Fibroblast of skin of abdomen (primary cell): ENCODE measurements at places on chromosomes 1 and 21.

DNA sequence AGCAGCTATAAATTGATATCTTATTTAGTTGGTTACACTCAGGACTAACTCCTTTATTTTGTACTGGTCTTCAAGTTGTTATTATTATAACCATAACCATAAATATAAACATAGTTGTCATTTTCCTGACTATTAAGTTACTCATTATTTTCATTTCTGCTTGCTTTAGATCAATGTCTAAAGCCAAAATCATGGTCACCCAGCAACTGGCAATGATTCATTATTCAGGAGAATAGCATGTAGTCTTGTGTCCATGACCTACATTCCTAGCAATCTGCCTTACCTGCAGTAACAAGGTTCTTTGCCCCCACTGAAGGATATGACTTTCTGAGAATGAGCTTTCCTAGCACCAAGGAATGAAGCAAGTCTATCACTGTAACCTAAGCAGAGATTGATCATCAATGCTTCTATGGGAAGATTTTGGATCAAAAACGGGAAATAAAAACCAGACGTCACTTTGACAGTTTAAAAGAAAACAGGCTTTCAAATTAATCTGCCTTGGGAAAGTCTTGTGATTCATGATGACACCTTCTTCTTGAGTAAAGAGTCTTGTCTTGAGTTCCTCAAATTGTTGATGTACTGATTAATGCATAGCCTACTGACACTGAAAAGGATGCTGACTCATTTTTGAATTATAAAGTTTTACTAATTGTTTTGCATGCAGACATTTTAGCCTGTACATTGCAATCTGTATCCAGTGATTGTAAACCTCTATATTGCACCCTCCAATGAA lies 203.3 kb upstream of the IVNS1ABP start:
- peak; percentile 78 for DNase-seq

DNA sequence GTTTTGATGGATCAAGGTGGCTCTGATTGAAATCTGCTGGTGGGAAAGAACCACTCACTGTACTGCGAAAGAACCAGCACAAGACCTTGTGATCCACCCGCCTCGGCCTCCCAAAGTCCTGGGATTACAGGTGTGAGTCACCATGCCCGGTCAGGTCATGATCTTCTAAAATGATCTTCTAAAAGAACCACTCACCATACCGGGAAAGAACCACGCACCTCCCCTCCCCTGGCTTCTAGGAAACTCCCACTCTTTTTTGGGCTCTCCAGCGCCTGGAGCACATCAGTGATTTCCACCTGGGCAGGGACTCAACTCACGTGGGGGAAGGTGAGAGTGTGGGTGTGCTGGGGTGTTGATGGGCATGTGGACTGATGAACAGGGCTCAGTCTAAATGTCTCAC lies 7.9 kb upstream of the RAB7B start:
- no peak for DNase-seq

DNA sequence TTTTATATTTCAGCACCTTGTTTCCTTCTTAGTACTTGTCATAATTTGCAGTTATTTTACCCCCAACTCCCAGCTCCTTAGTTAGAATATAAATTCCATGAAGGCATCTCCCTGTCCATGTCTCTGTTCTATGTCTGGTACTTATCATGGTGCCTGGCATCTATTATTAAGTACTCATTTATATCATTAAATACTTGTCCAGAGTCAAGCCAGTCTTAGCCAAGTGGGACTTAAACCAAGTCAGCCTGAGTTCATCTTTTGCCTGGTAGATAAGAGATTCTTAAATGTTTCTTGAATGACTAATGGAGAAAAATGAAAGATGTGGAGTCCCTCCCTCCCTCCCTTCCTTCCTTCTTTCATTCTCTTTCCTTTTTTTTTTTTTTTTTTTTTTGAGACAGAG lies 9.4 kb downstream of the SLC25A44 start:
- peak; percentile 37 for DNase-seq

GRCh38 chr1:204563307-204563706 lies 47.1 kb downstream of the MDM4 start:
- DNase-seq, result no peak

GRCh38 chr1:209505044-209505443 lies 78.5 kb upstream of the CAMK1G start:
- DNase-seq, result peak; percentile 63

DNA sequence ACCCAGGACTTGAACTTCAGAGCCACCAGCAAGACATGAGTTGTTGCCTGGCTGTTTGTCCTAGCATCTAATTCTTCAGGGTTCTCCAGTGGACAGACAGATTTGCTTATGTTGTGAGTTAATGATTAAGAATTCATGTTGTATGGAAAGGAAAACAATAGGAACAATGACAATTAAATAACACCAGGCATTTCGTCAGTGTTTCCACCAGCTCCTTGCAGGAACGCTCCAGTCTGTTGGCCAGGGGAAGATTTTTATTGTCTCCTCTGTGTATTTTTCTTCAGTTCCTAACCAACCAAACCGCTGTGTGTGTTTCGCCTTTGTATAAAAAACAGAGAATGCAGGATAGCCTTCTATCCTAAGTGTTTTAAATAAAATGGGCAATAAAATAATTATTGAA lies 64.4 kb upstream of the PTGFR start:
- no peak for DNase-seq

GRCh38 chr1:65791396-65791795 lies 1.3 kb upstream of the PDE4B start:
- DNase-seq, result no peak

DNA sequence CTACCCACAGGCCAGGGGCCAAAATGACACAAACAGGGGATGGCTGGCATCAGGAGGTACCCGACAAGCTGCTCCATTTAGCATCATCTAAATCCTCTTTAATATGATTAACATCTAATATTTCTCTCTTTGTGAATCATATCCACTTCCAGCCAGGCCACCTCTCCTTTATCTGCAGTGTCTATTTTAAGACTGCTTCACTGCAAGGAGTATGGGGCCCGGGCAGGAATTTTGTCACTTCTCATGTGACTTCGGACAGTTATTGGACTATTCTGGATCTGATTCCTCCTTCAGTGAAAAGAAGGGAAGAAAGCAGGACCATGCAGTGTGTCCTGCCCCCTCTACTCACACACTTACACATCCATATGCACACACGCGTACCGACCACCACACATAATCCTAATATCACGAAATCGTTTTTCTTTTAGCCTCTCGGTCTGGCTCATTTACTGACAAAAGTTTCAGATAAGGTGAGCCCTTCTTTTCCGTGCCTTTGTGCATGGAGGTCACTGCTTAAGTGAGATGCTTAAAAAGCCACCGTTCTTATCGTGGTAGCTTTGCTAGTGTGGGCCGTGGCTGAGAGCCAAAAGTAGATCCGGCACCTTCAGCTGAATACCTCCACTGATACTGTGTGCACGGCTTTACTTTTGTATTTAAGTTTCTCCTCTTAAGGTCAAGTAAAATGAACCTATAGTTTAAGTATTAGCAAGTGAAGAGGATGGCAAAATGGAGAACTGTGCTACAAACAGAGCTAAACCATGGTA lies 26.0 kb downstream of the PROX1 start:
- no peak for DNase-seq

DNA sequence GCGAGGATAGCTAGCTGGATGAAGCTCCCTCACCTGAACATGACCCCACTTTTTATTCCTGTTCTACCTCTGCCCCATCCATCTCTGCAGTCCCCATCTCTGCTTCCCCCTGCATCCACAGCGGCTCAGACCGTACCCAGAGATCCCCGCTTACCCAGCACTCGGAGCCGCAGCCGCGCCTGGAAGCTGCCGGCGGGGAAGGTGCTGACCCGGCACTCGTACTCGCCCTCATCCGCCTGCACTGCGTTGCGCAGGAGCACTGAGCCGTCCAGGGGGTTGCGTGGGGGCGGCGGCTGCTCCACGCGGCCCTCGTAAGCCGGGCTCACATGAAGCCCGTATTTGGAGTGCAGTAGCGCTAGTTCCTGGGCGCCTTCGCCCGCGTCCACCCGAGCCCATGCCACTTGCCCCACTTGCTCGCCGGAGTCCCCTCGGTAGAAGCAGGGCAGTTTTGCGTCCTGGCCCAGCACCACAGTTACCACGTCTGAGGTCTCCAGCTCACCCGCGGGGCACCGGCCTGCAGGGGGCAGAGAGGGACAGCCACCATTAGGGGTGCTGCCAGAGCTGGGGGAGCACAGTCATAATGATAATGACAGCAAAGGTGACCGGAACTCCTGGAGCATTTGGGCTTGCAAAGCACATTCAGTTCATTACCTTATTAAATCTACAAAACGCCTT lies 9.8 kb downstream of the NECTIN4 start:
- no peak for DNase-seq

DNA sequence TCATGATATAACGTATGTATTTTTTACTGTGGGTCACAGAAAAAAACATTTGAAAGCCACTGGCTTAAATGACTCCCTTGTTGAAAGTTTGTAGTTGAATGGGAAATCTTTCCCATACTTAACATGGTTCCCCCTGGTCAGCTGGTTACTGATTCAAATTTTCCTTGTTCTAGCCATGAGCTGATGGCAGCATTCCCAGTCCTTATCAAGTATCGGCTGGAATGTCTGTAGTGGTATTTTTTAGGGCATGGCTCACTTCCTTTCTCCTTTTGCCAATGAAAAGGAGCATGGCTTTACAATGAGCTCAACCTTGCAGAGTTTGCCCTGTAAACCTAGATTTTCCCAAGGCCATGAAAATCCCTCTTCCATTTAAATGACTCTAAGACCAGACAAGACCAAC lies 55.7 kb downstream of the GIPC2 start:
- DNase-seq, result peak; percentile 92

DNA sequence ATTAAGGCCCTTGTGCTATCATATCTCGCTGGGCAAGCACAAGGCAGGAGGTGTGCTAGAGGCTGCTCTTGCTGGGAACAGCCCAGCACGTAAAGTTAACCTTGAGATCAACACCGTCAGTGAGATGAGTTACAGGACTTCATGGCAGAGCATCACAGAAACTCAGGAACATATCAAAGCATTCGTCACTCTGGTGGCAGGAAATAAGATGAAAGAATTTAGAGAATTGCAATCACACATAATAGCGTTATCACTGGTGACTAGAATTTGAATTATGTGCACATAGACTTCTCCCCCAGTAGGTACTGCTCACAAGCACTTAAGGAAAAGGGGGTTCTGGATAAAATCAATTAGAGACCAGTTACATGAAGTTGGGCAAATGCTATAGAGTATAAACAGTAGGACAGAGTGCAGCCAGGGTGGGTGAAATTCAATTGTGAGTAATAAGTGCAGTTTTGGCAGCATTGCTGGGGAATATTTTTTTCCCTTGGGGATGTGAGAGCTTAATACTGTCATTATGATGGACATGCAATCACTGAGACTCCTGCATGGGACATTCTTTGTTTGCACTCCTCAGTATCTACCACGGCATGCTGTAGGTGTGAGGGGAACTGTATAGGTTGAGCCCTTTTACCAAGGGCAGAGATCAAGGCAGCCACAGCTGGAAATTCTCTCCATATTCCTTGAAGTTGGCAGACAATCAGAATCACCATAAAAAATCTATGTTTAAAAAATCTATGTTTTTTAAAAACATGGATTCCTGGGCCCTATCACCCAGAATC lies 44.2 kb upstream of the ARHGAP29 start:
- DNase-seq, result no peak

DNA sequence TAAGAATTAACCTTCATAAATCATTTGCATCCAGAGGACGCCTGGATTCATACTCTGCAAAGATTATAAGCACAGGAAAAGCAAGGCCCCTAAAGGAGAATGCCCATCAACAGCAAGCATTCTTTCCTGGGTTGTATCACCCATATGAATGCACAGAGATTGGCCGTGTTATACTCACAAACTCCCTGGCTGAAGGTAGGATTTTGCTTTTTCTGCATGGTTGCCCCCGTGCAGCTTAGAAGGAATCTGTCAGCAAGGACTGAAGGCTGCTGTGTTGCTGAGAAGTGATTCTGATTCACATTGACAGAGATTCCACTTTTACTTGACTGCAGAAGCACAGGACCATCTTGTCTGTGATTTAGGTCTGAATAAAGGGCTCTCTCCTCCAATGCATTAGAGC lies 283.0 kb downstream of the LRRIQ3 start:
- DNase-seq, result no peak

GRCh38 chr1:233229288-233229687 lies 66.2 kb downstream of the PCNX2 start:
- peak; percentile 6 for DNase-seq

- no peak for DNase-seq
Observed at GRCh38 chr1:13642306-13643004, 57.5 kb upstream of the PRDM2 start.

DNA sequence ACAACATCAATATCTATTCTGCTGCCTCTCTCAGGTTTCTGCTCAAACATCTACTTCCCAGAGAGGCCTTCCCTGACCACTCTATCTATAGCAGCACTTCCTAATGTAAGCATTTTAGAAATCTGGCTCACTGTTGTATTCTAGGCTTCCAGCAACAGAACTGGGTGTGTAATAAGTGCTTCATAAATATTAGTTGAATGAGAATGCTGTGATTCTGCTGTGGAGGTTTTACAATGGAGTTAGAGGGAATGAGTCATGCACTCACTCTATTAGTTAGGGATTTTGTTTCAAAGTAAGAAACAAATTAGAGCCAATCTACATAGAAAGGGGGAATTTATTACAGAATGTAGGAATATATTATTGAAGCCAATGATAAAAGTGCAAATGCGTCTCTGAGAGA lies 38.6 kb upstream of the SLC35F3 start:
- peak; percentile 32 for DNase-seq

DNA sequence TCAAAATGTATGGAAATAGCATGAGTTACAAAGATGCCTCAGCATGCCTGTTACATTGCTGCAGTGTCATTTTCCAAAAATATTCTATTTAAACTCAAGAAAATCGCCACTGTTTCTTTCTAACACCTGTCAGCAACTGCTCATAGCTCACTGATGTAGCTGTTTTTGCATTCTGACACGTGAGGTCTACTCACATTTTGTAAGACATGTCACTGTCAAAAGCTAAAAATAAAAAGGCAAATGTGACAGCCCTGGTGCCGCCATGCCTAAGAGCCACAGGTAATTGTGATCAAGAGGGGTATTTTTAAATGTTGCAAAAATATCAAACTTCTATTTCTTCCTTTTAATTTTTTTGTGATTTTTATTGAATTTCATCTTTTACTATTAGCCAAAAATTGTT lies 556.2 kb upstream of the TMPRSS15 start:
- DNase-seq, result no peak

GRCh38 chr1:242243472-242243871 lies 244.6 kb upstream of the MAP1LC3C start:
- no peak for DNase-seq

GRCh38 chr1:228358764-228359612 lies 47.6 kb downstream of the TRIM11 start:
- DNase-seq, result no peak

DNA sequence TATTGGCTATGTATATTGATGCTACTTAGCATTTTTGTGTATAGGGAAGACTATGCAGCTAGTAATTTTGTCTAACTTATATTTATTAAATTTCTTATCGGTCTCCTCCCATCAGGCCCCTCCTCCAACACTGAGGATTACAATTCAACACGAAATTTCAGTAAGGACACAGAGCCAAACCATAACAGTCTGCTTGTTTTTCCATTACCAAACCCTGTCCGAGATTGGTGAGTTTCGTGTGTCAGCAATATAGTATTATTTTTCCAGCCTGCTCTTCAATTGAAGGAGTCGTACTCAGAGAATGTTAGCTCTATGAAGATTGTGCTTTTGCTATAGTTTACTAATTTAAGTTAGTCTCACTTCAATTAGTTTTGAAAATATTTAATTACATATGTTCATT lies 1495.3 kb downstream of the MRPL39 start:
- DNase-seq, result no peak

- peak; percentile 41 for DNase-seq
Observed at GRCh38 chr1:180482425-180483275, 19.7 kb downstream of the ACBD6 start.

GRCh38 chr1:40651138-40651857 lies 14.2 kb downstream of the RIMS3 start:
- DNase-seq, result no peak
